ENCODE measurements at places on chromosomes 7 and 10.

DNA sequence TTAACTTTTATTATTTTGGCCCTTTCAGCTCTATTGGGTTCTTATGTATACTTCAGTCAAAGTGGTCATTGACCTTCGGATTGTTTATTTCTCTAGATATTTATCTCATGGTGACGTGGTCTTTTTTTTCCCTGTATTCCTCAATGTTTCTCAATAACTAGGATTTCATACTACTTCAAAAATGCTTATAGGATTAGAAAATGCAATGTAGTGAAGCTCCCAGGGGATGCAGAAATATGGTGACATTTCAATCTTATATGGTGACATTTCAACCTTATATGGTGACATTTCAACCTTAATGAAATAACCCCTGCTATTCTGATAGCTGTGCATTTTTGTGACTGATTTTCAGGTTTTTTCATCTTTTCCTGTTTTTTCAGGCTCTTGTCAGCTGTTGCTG, 51.4 kb downstream of the CHRM2 start:
- no peak for DNase-seq
- H3K27me3 ChIP-seq: no peaks in the 10 kb centered on the region

GRCh38 chr7:23396222-23397015, 73.9 kb downstream of the IGF2BP3 start:
- no peaks in the 10 kb centered on the region for H3K36me3 ChIP-seq
- H3K4me1 ChIP-seq: no peaks in the 10 kb centered on the region
- no peak overlapping the region for H3K4me3 ChIP-seq
- no peaks in the 10 kb centered on the region for H3K27me3 ChIP-seq

GRCh38 chr7:158475036-158475678, 112.5 kb downstream of the PTPRN2 start:
- DNase-seq: no peak
- H3K4me1 ChIP-seq: no peaks in the 10 kb centered on the region
- H3K36me3 ChIP-seq: no peaks in the 10 kb centered on the region

DNA sequence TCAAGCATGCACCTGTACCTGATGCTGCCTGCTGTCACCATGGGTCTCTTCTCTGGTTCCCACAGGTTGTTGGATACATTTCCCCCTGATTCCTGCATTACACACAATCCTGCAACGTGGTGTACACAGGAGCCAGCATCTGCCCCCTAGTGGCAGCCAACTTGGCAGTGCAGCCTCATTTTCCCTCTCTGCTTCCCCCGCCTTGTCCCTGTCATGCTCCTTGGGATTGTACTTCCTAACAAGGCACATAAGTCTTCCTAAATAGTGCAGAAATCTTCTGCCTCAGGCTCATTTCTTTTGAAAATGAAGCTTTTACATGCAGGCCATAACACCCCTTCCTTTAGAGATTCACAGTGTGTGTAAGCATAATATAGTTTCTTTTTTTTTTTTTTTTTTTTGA, 387.5 kb downstream of the CCSER2 start:
- H3K36me3 ChIP-seq: no peaks in the 10 kb centered on the region
- H3K4me1 ChIP-seq: no peaks in the 10 kb centered on the region
- DNase-seq: no peak
- no peak overlapping the region for H3K4me3 ChIP-seq
- no peaks in the 10 kb centered on the region for H3K27me3 ChIP-seq

DNA sequence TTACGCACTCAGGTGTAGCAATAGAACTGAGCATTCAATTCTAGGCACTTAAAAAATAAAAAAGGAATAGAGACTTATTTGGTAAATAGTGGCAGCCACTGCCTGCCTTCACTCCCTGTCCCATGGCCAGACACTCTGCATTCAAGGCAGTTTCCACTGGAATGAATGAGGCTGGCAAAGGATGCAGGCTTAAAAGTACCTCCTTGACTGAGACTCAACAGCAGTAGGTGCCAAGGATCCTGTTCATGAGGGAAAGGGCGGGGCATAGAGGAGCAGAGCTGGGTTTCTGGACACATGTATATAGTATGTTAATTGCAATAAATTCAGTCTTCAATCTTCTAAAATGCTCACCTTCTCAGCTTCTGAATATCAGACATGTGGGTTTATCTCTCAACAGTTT, 242.6 kb downstream of the PHF14 start:
- H3K27me3 ChIP-seq: no peaks in the 10 kb centered on the region
- DNase-seq: no peak
- no peak overlapping the region for H3K4me3 ChIP-seq
- H3K27ac ChIP-seq: no peak overlapping the region
- H3K36me3 ChIP-seq: no peaks in the 10 kb centered on the region
- no peaks in the 10 kb centered on the region for H3K4me1 ChIP-seq

DNA sequence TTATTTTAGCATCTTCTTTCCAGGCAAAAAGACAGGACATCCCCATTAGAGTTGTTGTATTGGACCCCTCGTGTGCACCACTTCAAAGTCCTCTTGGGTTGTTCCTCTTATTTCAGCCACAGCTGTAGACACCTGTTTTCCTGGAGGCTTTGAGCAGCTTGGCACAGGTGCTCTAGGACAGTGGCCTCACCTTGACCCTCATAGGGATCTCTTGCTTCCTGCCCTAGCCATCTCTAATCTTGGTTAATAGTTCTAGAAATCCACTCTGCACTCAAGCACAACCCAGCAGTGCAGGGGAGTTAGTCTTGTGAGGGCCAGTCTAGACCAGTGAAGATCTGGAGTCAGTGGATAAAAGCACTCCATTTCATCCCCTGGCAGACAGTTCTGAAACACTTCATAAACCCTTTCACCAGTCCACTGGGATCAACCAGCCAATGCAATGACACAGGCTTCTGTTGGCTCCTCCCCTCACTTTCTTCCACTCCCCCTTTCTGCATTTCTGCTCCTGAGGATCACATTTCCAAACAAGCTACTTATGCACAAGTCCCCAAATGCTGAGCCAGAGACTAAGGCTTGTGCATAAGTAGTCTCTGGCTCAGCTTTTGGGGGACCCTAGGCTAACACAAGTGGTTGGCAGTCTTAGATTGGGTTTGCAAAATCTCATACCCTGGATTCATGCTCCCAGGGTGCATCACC, 131.5 kb upstream of the LAMB4 start:
- DNase-seq: no peak
- H3K27me3 ChIP-seq: no peaks in the 10 kb centered on the region
- no peaks in the 10 kb centered on the region for H3K36me3 ChIP-seq
- H3K4me3 ChIP-seq: no peak overlapping the region
- no peak overlapping the region for H3K27ac ChIP-seq
- H3K4me1 ChIP-seq: no peaks in the 10 kb centered on the region

DNA sequence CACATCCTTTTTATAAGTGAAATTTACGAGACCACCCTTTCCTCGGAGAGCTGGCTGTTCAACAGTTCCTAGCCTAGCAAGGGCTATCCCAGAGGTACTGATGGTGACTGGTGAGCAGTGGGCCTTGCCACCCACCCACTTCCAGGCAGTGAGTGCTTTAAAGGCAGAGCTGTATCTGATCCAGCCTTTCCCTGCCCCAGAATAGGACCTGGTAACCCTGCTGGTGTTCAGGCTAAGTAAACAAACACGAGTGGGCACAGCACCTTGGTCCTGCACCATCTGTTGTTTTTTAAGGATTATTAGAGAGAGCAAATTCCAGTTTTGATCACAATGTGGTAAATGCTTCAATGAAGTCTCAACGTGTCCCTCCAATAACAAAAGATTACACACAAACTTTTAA, 75.7 kb downstream of the COBL start:
- no peak overlapping the region for H3K4me3 ChIP-seq
- no peak for DNase-seq
- no peaks in the 10 kb centered on the region for H3K36me3 ChIP-seq
- H3K27ac ChIP-seq: no peak overlapping the region
- no peaks in the 10 kb centered on the region for H3K27me3 ChIP-seq

DNA sequence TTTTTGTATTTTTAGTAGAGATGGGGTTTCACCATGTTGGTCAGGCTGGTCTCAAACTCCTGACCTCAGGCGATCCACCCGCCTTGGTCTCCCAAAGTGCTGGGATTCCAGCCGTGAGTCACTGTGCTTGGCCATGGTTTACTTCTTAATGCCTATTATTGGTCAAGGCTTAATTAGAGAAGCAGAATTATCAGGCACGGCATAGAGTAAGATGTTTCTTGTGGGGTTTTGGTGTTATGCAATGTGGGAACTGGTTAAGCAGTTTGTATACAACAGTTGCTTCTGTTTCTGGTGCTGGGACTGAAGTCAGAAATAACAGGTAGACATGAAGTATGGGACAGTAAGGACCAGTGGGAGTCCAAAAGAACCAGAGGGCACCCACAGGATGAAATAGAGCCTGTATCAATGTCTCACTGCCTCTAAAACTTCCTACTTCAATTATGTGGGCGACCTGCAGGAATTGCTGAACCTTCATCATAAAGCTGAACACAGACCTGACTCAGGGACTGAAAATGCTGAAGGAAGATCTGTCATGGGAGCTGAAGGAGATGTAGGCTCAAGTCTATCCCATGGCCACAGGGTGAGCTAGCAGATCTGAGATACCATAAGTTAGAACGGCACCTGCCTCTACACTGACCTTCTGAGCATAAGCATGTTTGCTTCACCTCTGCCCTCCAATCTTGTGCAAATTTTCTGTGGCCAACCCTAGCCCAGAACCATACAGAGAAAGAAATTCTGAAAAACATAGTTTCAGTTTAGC, 38.3 kb upstream of the VCL start:
- H3K4me1 ChIP-seq: no peaks in the 10 kb centered on the region
- no peak overlapping the region for H3K4me3 ChIP-seq
- H3K36me3 ChIP-seq: no peaks in the 10 kb centered on the region
- no peaks in the 10 kb centered on the region for H3K27me3 ChIP-seq
- H3K27ac ChIP-seq: peak overlapping the region; percentile 83

- DNase-seq: no peak
- H3K27me3 ChIP-seq: no peaks in the 10 kb centered on the region
- H3K4me1 ChIP-seq: peaks cover 5% of the 10 kb centered on the region
- no peak overlapping the region for H3K4me3 ChIP-seq
- peak overlapping the region; percentile 86 for H3K27ac ChIP-seq
Measured at GRCh38 chr7:55129541-55130394, 111.0 kb downstream of the EGFR start.

GRCh38 chr7:142308918-142309317, 51.1 kb upstream of the PRSS58 start:
- no peaks in the 10 kb centered on the region for H3K27me3 ChIP-seq
- no peak for DNase-seq
- H3K4me3 ChIP-seq: no peak overlapping the region
- no peaks in the 10 kb centered on the region for H3K36me3 ChIP-seq
- H3K4me1 ChIP-seq: no peaks in the 10 kb centered on the region

- no peak overlapping the region for H3K4me3 ChIP-seq
- H3K4me1 ChIP-seq: no peaks in the 10 kb centered on the region
- no peak overlapping the region for H3K27ac ChIP-seq
- DNase-seq: no peak
- H3K27me3 ChIP-seq: no peaks in the 10 kb centered on the region
Measured at GRCh38 chr10:58896229-58896628, 280.2 kb upstream of the PHYHIPL start.

GRCh38 chr7:38223306-38223705, 45.3 kb downstream of the STARD3NL start:
- no peak overlapping the region for H3K27ac ChIP-seq
- no peaks in the 10 kb centered on the region for H3K4me1 ChIP-seq
- H3K36me3 ChIP-seq: no peaks in the 10 kb centered on the region
- H3K27me3 ChIP-seq: no peaks in the 10 kb centered on the region
- H3K4me3 ChIP-seq: no peak overlapping the region

DNA sequence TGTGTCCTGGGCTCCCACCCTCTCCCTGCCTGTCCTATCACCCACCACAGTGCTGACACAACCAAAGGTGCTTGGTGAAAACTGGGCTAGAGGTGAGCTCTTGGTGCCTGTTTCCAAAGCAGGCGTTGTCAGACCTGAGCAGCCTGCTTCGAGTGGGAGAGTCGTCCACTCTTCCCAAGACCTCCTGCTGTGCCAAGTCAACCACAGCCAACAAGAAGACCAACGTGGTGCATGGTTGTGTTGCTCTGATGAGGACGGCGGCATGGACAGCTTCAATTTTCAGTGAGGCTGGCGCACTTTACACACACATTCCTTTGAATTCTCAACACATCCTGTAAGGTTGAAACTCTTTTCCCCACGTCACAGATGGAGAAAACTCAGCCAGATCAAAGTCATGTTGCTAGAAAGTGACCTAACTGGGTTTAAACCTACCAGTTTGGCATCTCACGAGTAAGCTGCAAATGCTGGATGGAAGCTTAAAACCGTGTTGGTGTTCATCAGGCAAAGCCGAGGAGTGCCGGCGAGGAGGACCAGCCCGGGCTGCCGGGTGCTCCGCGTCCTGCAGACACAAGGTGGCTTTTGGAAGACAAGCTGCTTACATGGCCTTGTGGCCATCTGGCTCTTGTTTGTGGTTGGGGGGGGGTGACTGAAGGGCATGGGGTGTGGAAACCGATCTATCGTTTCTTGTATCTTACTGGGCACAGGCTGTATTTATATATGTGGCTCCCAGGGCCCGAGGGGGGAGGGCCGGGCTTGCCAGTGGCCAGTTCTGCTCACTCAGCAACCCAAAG, 39.3 kb downstream of the INSIG1 start:
- H3K27me3 ChIP-seq: peaks cover 26% of the 10 kb centered on the region
- H3K36me3 ChIP-seq: no peaks in the 10 kb centered on the region
- no peak overlapping the region for H3K27ac ChIP-seq
- H3K4me1 ChIP-seq: no peaks in the 10 kb centered on the region
- no peak overlapping the region for H3K4me3 ChIP-seq
- no peak for DNase-seq

- no peak for DNase-seq
- no peak overlapping the region for H3K27ac ChIP-seq
- H3K4me1 ChIP-seq: no peaks in the 10 kb centered on the region
- H3K27me3 ChIP-seq: no peaks in the 10 kb centered on the region
Measured at GRCh38 chr10:47051741-47052238, 140.6 kb downstream of the PTPN20 start.

- no peak overlapping the region for H3K27ac ChIP-seq
- H3K4me1 ChIP-seq: no peaks in the 10 kb centered on the region
- H3K36me3 ChIP-seq: no peaks in the 10 kb centered on the region
- H3K27me3 ChIP-seq: no peaks in the 10 kb centered on the region
Measured at GRCh38 chr10:15144788-15145187, 23.7 kb downstream of the NMT2 start.

GRCh38 chr10:78207216-78207615, 173.6 kb downstream of the RPS24 start:
- no peaks in the 10 kb centered on the region for H3K27me3 ChIP-seq
- no peak overlapping the region for H3K4me3 ChIP-seq
- H3K4me1 ChIP-seq: no peaks in the 10 kb centered on the region
- H3K36me3 ChIP-seq: no peaks in the 10 kb centered on the region
- H3K27ac ChIP-seq: no peak overlapping the region
- DNase-seq: no peak

DNA sequence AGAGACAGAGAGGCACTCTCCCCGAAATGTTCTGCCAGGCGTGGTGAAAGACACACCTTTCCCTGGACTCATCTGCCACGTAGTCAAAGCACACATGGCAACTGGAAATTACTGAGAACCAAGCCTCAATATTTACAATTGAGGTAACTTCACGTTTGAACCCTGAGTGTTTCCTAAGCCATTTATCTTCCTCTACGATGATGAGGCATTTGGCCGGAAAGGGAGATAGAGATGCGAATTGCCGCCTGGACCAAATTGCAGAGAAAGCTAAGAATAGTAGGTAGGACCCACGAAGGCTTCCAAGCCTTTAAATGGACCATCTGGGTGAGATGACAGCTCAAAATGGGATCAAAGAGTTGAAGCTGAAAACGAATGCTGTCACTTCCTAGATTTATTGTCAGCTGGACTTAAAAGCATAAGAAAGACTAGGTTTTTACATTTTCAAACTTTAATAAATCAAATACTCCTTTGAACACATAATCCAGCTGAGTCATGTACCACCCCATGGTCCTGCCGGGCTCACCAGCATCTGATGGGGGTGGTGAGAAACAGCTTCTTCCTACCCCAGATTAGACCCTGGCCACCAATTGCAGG, 135.6 kb upstream of the LYZL2 start:
- no peak for DNase-seq
- no peaks in the 10 kb centered on the region for H3K4me1 ChIP-seq
- H3K4me3 ChIP-seq: no peak overlapping the region
- H3K36me3 ChIP-seq: no peaks in the 10 kb centered on the region
- H3K27me3 ChIP-seq: no peaks in the 10 kb centered on the region
